ENCODE measurements at places on chromosomes 4 and X. TPM values are rescaled to one million over a fixed set of nuclear protein-coding genes. Genes with fewer than 3 reads are reported as not detected.

DNA sequence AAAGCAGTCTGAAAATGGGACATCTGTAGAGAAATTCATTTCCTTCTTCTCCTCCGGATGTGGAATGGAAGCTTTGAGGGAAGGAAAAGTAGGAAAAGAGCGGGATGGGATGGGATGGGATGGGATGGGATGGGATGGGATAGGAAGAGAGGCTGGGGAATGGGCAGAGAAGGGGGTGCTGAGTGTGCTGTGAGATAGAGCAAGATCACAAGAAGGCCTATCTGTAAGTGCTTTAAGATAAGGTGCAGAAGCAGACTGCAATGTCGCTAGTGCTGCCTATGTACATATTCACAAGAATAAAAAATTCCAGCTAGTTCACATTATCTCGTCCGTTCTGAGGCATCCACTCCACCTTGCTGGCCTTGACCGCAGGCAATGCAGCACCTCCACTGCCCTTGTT lies 86.2 kb downstream of the IRF2 start:
- no peak for DNase-seq

DNA sequence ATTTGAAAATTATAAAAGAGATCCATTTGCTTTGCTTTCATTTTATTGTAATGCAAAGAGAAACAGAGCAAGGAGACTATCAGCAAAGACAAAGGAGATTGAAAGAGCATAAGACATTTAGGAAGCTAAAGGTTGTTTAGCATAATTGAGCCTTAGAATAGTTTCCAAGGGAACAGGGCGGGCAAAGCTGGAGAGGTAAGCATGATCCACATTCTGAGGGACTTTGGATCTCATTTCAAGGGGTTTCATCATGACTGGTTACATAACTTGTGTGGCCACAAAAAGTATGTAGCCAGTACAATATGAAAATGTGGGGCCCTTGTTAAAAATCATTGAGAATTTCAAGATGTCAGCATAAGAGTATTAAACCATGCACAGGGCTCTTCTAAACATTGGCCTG lies 406.5 kb downstream of the RPA4 start:
- DNase-seq: no peak

DNA sequence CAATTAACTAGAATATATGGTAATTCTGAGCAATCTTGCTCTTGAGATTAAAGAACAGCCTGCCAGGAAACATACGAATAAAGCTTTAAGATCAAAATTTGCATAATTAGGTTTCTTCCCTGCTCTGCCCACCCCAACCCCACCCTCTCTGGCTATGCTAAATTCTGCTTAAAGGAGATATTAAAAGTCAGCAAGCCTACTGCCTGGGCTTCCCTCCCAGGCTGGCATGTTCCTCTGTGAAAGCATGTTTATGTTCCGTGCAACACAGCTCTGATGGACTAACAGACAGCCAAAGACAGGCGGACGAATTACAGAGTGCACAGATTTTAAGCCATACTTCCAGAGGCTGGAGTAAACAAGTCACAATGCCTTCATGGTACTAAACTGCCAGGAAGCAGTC lies 28.4 kb downstream of the CD99L2 start:
- DNase-seq: no peak

CT45A10 gene
- total RNA-seq: not detected

FGF13 gene
- not detected for total RNA-seq
